ENCODE measurements at places on chromosomes 4 and X. TPM values are rescaled to one million over a fixed set of nuclear protein-coding genes. Genes with fewer than 3 reads are reported as not detected.

Gene PUDP
- total RNA-seq: 18.8 TPM

Gene P2RY4
- total RNA-seq: not detected

Gene TLR10
- total RNA-seq: 8.9 TPM

Gene MAGEC2
- not detected for total RNA-seq

Gene ADAM29
- total RNA-seq: not detected

Gene SYNPO2
- 15.8 TPM for total RNA-seq

Gene BEX1
- total RNA-seq: 2.3 TPM

Gene MMRN1
- 5.3 TPM for total RNA-seq

DNA sequence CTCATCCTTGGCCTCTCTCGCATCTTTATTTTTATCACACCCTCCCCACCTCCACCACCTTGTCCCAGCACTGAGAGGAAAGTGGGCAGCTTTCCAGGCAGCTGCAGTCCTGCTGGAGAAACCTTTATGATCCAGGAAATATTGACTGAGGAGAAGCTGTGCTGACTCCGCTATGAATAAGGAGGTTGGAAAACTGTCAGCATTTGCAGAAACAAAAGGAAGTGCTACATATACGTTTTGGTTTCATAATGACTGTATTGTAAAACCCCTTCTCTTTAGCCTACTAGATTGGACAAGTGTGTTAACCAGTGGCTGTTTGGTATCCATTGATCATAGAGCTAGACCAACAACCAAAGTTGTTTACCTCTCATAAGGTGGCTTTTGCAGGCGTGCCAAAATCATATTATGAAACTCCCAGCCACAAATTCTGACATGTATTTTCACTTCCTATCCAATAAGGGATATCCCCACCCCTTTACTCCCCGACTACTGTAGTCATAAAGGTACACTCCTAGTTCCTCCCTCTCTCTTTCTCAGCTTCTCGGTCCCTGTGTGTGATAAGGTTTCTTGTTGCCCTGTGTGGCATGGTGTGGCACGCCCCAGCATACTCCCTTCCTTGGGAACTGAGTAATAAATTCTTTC, 88.4 kb downstream of the GPR143 start:
- DNase-seq: no peak

- no peak for DNase-seq
These were observed 39.4 kb downstream of the WFS1 start for GRCh38 chr4:6308899-6309643.

DNA sequence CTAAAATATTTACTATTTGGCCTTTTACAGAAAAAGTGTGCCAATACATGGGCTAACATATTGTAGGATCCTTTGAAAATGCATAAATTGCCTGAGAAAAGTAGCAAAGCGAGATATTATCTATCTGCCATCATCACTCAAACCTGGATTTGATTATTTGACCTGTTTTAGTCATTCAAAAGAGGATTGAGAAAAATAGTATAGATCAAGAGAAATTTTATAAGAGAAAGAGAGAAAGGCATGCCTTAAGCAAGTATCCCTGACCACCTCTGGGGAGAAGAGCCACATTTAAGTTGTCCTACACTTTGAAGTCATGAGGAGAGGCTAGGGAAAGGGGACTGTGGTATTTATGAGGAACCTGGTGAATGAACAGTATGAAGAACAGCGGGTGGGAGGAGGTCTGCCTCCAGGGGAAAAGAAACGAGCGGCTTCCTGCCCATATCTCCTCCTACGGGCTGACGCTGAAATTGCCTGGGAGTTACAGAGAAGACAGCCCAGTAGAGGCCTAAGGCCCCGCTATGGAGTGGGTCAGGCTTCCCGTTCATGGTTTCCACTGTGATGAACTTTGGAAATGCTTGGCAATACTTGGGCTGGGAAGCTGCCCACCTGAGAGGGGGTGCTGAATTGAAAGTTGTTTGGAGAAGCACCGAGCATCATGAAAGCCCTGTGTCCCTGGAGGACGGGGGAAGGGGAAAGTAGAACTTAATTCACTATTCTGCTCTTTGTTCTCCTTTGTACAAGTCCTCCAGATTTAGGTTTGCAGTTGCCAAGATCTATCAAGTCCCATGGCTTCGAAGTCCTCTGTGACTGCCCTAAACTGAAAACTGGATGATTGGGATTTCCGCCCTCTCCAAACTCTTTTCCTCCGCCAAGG, 106.9 kb upstream of the ACSL4 start:
- DNase-seq: no peak

GRCh38 chrX:132592880-132593279, 104.0 kb upstream of the MBNL3 start:
- DNase-seq: no peak

- no peak for DNase-seq
These were observed 5.7 kb upstream of the MPC1L start for GRCh38 chrX:40617566-40617965.

GRCh38 chr4:79281566-79282359, 44.1 kb downstream of the NAA11 start:
- no peak for DNase-seq

DNA sequence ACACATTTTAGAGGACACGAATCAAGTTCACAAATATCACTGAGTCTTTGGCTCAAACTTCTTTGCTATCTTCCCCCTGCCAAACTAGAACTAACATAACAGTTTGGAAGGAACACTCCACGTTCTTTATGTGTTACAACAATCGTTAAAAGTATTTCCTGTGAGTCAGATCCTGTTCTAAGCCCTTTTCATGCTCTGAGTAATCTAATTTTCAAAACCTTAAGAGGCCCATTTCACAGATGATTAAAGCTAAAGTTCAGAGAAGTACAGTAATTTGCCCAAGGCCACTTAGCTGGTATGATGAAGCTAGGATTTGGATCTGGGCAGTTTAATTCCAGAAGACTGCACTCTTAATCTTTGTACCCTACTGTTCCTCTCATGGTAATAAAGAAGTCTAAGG, 854.4 kb upstream of the INTU start:
- no peak for DNase-seq

DNA sequence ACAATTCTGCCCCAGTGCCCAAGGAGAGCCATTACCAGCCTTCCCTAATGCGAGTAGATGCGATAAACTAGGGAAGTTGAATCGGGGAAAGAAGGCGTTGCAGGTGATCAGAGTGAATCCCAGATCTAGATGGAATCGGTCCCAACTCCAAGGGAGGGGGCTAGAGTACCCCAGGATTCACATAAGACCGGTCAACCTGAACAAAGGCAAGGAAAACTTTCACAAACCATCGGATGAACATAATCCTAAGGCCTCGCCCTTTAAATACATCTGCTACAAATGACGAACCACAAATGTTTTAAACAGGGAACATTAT, 11.2 kb upstream of the ZCCHC13 start:
- DNase-seq: no peak

- DNase-seq: no peak
These were observed 404.2 kb downstream of the MID1IP1 start for GRCh38 chrX:39205467-39205866.

DNA sequence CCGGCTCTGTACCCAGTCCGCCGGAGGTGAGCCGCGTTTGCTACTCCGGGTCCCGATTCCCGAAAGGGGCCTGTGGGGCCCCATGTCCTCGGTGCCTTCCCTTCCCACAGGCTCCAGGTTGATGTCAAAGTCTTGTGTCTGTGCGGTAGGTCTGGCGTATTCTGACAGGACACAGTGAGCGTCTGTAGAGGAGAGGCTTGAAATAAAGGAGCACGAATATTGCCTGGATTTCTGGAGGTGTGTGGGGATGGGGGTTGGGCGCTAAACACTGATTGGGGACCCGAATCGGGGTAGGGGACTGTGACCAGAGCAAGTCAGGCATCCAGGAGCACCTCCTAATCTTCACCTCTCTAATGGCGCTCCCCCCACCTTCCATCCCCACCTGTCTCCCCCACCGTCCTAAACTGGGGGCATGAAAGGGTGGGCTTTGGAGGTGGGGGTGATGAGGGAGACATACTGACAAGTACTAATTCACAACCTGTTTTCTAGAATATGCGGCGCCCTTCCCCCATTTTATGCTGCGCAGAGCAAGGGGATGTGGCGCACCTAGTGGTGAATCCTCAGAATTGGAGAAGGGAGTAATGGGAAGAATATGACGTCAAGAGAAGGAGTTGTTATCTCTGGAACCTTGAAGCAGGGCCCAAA, 855 bp downstream of the GPRASP2 start:
- DNase-seq: no peak

DNA sequence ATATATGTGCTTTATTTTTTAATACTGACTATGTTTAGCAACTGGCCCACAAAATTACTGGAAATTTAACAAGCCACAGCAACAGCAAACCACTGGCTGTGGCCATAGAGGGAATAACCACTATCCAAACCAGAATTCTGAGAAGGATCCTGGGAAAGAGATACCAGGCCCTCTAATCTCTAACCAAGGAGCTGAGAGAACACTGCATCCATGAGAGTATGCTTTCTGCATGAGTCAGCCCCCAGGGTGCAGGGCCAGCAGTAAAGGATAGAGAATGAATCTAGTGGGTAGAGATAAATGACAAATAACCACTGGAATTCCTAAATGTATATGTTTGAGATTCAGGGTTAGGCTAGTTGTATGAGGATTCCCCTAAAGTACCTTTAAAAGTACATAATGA, 221.8 kb downstream of the KIT start:
- DNase-seq: no peak

DNA sequence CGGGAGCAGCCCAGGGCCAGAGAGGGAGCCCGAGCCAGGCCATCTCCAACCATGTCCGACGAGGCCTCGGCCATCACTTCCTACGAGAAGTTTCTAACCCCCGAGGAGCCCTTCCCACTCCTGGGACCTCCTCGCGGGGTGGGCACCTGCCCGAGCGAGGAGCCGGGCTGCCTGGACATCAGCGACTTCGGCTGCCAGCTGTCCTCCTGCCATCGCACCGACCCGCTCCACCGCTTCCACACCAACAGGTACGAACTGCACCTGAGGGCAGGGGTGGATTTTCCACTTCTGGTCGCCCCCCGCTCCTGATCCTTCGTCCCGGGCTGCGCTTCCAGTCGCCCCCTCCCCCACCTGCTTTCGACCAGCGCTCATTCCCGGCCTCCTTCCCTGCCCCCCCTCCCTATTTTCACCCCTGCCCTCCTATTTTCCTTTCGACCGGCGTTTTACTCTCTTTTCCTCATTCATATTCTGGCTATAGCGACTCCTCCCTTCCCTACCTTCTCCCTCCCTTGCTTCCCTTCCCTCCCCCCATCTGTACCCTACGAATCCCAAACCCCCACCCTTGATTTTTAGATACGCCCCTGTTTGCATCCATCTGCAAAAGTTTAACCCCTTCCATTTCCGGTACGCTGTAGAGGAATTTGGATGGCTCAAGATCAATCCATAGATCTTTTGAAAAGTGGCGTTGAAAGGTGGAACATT, 633 bp downstream of the FAM199X start:
- DNase-seq: no peak

DNA sequence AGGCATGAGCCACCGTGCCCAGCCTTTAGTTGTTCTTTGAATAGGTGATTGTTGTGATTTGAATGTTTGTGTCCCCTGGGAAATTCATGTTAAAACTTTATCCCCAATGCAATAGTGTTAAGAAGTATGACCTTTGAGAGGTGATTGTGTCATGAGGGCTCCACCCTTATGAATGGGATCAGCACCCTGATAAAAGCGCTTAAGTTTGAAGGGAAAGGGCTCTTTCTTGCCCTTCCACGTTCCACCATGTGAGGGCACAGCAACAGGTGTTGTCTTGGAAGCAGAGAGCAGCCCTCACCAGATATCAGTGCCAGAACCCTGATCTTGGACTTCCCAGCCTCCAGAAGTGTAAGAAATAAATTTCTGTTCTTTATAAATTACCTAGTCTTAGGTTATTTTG, 33.7 kb upstream of the RP2 start:
- no peak for DNase-seq

GRCh38 chr4:84159762-84160161, 339.3 kb downstream of the NKX6-1 start:
- DNase-seq: no peak

- DNase-seq: peak; percentile 38
These were observed 151.5 kb downstream of the CORIN start for GRCh38 chr4:47686294-47686872.

- DNase-seq: no peak
These were observed 27.4 kb upstream of the SPON2 start for GRCh38 chr4:1199556-1200331.

- no peak for DNase-seq
These were observed 617 bp upstream of the GPR34 start for GRCh38 chrX:41688156-41688555.

- no peak for DNase-seq
These were observed 2.3 kb upstream of the SASH3 start for GRCh38 chrX:129777218-129778030.

DNA sequence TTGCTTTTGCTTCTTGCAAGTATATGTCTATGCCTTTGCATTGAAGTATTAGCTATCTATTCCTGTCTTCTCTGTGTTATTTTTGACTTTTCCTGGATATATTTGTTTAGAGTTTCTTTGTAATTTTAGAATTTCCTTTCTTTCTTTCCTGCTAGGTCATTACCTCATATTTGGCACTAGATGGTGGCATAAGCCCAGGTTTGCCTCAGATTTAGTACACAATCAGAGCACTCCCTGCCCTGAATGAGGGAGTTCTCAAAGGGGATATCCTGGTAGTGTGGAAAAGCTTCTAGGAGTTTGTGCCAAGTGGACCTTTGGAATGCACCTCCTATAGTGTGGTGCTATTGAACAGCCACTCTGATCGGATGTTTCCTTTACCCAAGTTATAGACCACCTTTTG, 181.6 kb downstream of the UGT8 start:
- DNase-seq: no peak

DNA sequence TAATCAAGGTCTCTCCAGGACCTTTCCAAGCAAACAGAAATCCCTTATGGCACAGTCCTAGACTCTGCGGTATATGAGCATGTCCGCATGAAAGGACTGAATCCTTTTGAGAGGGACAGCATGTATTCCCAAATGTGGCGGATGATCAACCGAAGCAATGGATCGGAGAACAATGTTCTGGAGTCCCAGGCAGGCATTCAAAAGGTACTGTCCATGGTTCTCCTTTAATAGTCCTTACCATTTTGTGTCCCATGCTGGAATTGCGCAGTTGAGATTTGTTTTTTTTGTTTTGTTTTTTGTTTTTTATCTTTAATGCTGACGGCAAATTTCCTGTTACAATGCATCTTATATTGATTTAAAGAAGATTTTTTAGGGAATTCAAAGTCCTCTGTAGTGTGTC, 313.3 kb upstream of the ATOH1 start:
- DNase-seq: no peak
